ENCODE measurements at places on chromosomes 7 and 10.

GRCh38 chr10:125141860-125142484, 18.4 kb downstream of the CTBP2 start:
- DNase-seq: peak; percentile 60

DNA sequence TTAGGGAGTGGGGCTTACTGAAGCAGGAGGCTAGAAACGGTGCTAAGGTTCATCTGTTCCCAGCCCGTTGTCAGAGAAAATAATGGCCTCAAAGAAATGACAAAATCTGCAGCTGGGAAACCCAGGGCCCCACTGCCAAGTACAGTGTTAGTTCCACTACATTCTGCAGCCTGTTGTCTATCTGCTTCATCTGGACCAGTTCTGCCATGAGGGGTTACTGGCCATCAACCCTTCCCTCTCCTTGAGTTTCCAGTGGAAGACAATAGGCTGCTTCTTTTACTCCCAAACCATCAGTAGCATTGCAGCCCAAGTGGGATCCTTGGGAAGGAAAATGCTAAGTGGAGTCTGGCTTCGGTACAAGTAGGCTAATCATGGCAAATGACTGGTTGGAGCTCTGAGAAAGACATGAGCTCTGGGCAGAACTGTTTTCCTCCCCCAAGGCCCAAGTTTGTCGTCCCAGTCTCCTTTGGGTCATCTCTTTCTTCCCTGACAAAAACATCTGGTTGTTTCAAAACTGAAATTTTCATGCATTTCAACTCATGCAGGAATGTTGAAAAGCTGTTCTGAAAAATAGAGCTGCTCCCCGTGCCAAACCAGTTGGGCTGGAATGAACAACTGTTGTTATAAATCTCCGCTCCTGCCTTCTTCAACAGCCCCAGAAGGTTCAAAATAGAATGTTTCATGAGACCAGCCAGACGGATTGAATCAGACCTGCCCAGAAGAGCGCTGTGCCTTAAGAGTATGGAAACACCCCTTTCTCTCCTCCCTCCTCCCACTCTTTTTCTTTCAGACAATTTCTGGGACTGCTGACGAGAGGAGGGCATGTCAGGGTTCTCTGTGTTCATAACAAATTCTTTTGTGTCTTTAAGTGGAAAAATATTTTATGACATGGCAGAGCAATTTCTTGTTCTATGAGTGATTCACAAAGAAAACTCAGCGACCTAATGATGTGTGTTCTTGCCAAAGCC, 116.6 kb downstream of the RAB18 start:
- DNase-seq: no peak

DNA sequence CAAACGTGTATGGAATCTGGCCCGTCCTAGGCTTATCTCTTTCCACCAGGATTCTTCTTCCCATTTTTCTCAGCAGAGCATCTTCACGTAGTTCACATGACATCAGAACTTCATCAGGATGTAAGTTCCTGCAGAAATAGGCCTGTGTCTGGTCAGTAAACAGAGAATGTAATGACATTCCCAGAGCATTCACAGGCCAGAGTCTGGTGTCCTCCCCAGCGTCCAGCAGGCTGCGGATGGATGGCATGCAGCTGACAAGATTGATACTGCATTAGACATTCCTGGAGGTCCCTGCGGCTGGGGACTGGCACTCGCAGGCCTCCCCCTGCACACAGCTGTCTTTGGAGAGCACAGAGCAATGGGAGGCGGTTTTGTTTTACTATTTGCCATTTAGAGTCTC, 28.7 kb downstream of the MGMT start:
- DNase-seq: no peak

DNA sequence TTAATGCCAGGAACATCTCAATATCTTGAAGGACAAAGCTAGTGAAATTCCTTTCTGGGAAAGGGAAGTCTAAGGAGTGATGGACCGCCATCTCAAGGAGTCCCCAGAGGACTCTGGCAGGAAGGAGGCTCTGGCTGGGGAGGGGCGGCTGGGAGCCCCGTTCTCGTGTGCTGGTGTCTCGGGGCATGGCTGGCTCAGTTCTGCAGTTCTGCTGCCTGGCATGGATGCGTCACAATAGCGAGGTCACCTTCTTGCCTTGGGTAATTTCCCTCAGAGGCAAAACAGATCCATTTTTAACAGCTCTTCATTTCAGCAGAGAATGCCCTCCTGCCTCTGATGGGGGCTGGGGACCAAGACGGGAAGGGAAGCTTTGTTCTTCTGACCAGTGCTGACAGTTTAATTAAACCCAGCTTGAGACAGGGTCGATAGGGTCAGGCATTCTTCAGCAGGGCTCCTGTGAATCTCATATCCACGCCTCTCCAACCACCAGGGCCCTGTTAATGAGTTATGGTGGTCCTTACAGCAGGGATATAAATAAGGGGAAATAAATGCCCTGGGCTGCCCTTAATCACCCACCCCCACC, 35.7 kb downstream of the SLIT1 start:
- no peak for DNase-seq

GRCh38 chr7:4225361-4225771, 456.7 kb upstream of the FOXK1 start:
- DNase-seq: no peak

DNA sequence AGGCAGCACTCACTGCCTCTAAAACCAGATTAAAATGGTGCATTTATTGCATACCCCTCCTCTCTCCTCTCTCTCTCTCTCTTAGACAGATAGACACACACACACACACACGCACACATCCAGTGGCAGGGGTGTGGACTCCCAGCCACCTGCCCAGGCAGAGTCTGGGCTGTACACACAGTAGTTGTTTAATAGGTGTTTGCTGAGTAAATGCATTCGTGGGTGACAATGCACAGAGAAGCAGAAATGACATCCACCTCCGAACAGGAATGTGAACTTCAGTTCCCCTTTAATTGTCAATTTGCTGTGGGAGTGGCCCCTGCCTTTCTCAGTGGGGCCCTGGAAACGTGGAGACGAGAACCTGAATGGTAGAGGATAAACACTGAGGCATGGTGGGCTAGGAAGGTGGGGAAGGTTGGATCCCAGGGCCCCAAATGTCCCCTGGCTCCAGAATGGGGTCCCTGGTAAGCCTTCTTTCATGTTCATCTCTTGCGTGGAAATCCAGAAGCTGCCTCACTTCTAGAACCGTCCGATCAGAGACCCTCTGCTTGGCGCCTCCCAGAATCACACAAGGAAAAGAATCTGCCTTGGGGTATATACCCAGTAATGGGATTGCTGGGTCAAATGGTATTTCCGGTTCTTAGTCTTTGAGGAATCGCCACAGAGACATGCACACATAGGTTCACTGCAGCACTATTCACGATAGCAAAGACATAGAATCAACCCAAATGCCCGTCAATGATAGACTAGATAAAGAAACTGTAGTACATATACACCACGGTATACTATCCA, 58.5 kb upstream of the ECHDC3 start:
- no peak for DNase-seq

GRCh38 chr7:82841828-82842227, 320.9 kb downstream of the PCLO start:
- no peak for DNase-seq

- DNase-seq: no peak
Measured at GRCh38 chr7:117048114-117048866, 95.0 kb downstream of the ST7 start.

- DNase-seq: no peak
Measured at GRCh38 chr10:1287971-1288401, 231.8 kb downstream of the WDR37 start.

DNA sequence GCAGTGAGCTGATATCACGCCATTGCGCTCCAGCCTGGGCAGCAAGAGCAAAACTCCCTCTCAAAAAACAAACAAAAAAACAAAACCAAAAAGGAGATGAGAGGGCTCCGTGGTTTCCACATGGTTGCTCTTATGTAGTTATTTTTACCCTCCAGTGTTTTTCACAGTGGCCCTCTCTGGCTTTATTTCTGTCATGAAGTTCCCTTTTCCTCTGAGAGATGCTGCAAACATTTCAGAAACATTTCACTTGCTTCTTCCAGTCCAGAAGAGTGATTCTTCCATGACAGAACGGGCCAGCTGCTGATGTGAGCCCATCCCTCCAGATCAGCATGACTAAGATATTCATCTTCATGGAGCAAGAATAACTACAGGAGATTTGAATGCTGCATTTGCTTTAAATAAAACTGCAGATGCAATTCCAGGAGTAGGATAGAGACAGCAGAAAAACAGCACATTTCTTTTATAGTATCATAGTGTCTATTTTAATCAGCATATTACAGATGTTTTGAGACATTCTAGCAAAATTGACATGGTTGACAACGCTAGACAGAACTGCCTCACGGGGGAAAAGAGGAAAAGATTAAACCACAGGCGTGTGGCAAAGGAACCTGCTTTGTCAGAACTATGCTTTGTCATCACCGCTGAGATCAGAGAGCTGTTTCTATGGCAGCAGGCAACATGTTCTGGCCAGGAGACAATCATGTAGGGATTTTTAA, 40.3 kb downstream of the NRCAM start:
- DNase-seq: no peak

DNA sequence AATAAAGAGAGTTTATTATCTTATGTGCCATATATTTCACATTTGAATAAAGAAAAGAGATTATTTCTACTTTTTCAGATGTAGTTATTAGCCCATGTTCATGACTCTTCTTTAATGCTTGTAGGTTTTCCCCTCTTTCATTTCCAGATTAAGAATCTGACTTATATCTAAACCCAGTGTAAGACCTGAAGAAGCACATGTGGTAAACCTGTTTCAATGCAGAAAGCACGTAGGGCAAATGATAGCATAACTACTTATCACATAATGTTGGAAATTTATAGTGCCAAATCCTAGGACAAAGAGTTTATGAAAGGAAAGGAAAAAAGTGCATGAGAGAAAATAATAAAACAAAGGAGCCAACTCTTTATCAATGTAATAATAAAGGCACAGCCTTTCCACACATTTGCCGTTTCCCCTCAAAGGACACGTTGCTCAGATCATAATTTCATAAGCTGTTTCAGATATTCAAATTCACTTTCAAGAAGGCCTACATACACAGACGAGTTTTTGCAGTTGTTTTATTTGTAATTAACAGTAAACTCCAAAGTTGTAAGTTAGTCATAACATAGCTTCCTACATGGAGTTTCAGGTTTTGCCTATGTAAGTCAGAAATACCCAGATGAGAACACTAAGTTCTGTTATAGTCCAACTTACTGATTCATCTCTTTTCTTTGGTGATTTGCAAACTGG, 88.8 kb upstream of the MDFIC start:
- DNase-seq: no peak
